ENCODE measurements at places on chromosomes 1 and 21.

GRCh38 chr1:200211157-200211556 is 183.6 kb downstream of the NR5A2 start:
- DNase-seq: no peak

DNA sequence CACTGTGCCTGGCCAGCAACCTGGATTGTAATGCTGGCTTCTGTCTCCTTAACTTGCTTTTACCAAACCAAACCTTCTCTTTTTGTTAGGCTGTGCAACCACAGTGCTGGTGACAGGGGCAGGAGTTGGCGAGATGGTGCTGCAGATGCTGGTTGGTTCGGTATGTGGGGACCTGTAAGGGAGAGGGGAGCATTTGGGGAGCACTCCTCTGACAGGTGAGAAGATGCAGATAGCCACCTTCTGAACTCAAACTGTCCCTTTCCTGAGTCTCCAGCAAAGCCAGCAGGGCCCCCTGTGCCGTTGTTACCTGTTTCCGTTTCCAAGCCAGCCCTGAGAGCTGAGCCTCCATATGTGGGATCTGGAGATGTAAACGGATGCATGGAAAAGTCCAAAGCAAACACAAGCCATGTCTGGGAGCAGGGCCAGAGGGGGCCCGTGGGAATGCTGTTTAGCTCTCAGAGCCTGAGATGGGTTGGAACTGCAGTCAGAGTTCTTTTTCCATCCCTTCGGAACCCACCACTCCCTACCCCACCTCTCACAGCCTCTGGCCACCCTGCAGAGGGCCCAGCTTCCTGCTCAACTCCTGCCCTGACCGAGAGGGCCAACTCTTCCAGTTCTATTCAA is 34.0 kb downstream of the ELK4 start:
- DNase-seq: no peak

GRCh38 chr1:235952950-235953615 is 86.4 kb upstream of the LYST start:
- DNase-seq: peak; percentile 11

DNA sequence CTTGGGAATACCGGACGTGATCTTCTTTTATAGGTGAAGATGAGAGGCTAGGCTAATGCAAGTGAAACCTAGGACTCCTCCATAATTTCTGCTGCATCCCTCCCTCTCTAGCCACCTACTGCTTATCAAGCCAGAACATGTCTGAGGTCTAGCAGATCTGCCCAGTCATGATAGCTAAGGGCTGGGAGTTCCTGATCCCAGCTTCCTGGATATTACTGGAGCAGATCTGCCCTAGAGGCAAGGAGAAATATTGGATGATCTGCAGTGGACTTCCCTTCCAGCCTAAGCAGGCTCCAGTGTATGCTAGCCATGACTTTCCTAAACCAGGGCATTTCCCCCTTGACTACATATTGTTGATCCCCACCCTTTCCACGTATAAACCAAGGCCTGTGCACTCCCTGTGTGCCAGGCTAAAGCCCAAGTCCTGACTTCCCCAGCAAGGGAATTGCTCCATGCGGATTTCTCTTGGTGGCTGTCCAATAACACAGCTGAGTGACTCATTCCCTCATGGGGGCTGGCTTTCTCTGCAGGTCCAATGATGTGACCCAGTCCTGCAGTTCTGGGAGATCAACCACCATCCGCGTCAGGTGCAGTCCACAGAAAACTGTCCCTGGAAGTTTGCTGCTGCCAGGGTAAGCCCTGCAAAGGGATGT is 15.5 kb upstream of the SARS1 start:
- no peak for DNase-seq

DNA sequence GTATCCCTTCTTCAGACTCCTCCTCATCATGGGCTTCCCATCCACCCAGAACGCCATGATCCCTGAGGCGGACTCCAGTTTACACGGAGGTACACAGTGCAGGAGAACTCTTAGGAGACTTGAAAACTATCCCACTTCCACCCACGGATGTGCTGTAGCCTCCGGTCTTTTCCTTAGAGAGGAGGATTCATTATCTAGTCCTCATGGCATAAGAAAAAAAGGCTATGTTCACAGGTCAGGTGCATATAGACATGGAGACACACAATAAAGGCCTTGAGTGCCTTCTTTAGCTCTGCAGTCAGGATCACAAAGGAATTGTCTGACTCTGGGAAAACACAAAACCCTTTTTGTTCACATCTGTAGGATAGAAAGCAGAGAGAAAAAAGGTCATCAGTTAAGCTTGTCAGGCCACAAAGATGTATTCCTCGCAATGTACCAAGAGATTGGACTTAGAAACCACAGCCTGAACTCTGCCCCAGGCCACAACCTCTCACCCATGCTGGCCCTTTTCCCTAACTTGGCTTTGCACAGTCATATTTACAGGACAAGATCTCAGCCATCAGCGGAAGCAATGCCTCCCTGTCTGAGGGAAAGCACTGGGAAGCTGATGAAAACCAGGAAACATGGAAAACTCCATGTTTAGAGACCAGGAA is 9.0 kb downstream of the CRP start:
- DNase-seq: no peak

DNA sequence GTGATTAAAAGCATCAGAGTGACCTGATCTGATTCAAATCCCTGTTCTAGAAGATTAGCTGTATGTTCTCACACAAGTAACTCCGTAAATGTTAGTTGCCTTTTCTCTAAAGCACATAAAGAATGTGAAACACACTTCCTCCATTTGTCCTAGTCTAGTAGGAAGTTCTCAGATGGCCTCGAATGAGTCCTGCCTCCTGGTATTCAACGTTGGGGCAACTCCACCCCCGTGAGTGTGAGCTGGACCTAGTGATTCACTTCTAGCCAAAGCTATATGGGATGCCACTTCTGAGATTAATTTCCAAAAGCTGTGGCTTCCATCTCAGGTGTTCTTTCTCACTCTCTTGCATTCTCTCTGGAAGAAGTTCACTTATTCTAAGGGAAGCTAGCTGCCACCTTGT is 267.6 kb downstream of the GPATCH2 start:
- no peak for DNase-seq

DNA sequence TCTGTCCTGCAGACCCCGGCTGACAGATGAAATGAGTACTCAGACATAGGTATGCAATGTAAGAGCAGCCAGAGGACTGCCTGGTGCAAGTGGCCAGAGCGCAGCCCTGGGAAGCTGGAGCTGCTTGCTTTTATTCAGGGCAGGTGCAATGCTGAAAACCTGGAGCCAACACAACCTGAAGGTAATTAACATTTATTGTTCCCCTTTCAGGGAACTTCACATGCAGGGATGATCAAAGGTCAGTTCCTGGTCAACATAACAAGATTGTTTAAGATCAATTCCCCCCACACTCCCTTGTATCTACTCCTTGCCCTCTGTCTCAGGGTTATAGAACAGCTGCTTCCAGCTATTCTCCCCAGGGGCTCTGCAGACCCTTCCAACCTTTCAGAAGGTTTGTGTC is 48.7 kb upstream of the PRELP start:
- no peak for DNase-seq

DNA sequence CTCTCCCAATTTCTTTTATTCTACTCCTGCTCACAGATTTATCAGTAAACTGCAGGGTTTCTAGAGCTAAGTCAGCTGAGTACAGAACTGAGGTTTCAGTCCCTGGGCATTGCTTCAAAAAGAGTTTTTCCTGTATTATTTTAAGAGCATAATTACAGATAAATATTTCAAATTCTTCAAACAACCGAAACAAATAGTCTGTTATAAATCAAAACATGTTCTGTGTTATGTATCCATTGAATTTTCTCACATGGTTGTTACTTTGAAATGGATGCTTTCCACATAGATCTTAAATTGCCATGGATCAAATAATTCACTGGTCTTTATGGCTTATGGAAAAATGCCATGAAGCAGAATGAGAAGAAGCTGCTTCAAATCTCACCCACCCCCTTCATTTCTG is 64.5 kb downstream of the LRRC8C start:
- no peak for DNase-seq

DNA sequence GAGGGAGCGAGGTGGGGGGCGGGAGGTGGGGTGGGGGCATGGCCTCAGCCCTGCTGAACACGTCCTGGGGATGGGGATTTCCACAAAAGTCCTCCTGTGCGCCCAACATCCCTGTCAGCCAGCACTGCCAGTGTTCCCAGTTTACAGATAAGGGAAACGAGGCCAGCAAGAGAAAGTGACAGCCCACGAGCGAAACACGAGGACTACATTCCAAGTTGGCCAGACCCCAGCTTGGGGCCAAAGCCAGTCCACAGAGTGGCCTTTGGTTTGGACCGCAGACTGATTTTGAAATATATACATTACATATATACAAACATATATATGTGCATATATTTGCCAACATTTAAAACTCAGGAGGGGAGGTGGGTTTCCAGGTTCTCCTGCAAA is 5.0 kb downstream of the FBXO2 start:
- DNase-seq: no peak

- DNase-seq: peak; percentile 21
These were observed 16.3 kb downstream of the AGPAT3 start for GRCh38 chr21:43881283-43881682.
